ENCODE measurements at places on chromosomes 2 and 18. TPM values are rescaled to one million over a fixed set of nuclear protein-coding genes. Genes with fewer than 3 reads are reported as not detected.

DNA sequence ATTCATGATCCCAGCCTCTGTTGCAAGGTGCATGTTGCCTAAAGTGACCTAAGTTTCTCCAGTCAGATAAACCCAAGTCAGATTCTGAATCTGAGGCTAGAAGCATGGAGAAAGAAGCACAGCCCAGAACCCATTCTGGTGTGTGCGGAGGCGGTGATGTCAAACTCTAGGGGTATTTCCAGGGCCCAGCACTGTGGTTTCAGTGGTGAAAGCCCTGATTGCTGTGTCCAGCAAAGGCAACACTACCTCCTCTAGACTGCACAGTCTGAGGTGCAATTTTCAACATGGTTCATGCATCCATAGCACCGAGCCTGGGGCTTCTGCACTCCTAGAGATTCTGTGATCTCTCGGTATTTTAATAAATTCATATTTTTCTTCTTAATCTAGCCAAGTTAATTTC lies 264.8 kb upstream of the KLHL29 start:
- H3K27me3 ChIP-seq: no peaks in the 10 kb centered on the region
- no peak overlapping the region for H3K27ac ChIP-seq
- no peak for DNase-seq
- H3K4me3 ChIP-seq: no peak overlapping the region
- H3K4me1 ChIP-seq: no peaks in the 10 kb centered on the region

DNA sequence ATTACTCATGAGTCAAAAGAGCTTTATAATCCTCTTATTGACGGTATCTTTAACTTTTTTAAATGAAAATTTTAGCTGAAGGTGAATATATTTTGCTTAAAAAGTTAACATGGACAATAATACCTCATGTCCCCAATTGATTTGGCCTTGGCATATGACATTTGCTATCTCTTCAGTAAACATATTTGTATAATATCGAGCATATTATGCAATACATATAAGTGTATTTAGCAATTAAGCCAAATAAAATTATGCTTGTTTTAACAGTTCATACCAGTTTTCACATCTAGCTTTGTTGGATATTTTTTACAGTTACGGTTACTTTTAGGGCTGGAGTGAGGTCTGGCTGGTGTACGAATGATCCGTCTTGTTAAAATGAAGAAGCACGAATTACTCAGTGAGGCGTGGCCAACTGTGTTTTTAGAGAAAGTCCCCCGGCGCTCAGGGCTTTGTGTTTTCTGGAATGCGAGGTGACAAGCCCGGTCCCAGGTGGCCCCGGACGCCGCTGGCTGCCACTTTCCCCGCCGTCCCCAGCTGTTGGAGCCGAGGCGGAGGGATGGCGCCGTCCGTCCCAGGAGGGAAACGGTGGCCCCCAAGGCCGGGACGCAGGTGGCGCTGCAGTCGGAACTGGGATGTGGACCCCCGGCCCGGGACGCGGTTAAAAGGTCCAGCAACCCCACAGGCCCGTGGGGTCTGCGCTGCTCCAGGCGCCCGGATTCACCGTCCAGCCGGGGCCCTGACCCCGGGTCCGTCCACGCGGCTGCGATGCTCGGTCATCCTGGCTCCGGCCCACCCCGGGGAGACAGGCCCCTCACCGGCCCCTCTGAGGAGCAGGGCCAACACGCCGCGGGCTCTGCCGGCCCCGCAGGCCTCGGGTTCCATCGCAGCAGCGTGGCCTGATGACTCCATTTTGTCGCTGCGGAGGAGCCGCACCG lies 41.3 kb downstream of the TMEM18 start:
- H3K27ac ChIP-seq: no peak overlapping the region
- peaks cover 6% of the 10 kb centered on the region for H3K4me1 ChIP-seq
- no peaks in the 10 kb centered on the region for H3K36me3 ChIP-seq
- H3K4me3 ChIP-seq: no peak overlapping the region

EVA1A gene
- total RNA-seq: 23.5 TPM

ARMC9 gene
- 7.1 TPM for total RNA-seq
